ENCODE measurements at places on chromosomes 2 and 18.

GRCh38 chr18:52577795-52578194 is 237.8 kb downstream of the DCC start:
- DNase-seq, result no peak

GRCh38 chr2:127426501-127427354 is 8.5 kb downstream of the PROC start:
- no peak for DNase-seq

DNA sequence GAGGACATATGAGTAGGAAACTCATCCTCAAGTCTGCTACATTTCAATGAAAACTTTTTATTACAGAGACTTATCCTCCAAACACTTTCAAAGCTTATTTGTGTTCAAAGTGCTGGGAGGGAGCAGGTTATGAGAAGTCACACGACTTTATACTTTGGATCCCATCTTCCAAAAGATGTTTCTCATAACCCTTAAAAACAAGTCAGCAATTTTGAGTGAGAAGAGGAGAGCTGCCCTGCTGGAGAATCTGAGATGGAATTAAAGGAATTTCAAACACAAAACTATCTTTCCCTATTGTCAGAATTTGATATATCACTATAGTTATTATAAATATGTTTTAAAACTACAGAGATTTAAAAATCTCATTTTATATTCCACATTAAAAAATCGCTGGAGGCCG is 45.8 kb downstream of the ROCK2 start:
- DNase-seq, result no peak

DNA sequence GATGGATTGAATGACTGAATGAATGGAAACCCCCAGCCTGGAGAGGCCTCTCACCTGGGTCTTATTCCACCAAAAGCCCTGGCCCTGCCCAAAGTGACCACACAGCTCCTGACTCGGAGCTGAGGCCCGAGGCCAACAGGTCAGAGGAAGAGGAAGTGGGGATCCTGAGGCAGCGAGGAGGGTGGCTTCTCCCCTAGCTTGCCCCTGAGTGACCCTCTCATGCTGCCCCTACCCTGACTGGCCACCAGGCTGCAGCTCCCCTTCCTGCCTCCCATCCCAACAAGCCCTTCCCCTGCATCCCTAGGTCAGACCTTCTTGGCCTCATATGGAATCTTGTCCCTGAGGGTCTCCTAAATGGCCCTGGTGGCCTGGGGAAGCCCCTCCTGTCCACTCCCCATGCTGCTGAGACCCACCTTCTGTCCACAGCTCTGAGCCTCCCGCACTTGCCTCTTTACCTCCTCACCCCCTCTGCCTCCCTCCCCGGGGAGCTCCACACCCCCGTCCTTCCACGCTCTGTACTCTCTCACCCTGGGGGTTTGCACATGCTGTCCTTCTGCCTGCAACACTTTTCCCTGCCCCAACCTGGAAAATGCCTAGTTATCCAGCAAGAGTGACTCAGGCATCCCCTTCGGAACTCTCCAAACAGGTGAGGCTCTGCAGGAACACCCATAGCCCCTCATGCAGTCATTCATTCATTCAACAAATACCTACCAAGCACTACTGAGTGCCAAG is 134.8 kb upstream of the HDAC4 start:
- no peak for DNase-seq

- DNase-seq, result no peak
Measured at GRCh38 chr2:203786549-203787351, 80.3 kb downstream of the CD28 start.

- no peak for DNase-seq
Measured at GRCh38 chr2:136217996-136218395, 100.0 kb upstream of the CXCR4 start.

DNA sequence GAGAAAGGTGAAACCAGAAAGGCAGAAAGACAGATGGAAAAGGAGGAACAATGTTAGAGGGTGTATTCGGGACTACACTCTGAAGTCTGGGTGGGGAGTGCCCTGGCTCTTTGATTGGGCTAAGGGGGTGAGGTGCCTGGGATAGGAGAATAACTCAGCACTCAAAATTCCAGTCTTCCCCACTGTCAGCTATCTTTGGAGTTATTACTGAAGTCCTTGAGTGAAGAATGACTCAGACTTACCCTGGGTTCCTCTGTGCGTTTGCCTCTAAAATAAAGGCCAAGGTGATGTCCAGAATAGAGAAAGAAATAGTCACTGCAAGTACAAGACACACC is 151.8 kb upstream of the SERPINE2 start:
- DNase-seq, result no peak

GRCh38 chr2:118671701-118672454 is 175.6 kb downstream of the EN1 start:
- no peak for DNase-seq

DNA sequence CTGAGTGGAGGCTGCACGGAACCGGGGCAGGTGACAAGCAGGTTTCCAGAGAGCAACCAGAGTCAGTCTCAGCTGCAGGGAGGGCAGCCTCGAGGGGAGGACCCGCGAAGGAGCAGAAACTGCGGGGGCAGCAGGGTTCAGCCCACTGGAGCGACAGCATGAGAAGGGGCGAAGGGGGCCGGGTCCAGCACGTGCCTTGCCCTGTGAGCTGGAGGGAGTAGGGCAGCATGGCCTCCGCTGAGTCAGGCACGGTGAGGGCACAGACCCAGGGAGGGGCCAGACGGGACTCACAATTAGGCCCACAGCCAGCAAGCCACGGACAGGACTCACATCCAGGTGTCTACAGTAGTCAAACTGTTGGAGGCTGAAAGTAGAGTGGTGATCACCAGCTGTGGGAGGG is 22.7 kb upstream of the ATP9B start:
- DNase-seq, result no peak

DNA sequence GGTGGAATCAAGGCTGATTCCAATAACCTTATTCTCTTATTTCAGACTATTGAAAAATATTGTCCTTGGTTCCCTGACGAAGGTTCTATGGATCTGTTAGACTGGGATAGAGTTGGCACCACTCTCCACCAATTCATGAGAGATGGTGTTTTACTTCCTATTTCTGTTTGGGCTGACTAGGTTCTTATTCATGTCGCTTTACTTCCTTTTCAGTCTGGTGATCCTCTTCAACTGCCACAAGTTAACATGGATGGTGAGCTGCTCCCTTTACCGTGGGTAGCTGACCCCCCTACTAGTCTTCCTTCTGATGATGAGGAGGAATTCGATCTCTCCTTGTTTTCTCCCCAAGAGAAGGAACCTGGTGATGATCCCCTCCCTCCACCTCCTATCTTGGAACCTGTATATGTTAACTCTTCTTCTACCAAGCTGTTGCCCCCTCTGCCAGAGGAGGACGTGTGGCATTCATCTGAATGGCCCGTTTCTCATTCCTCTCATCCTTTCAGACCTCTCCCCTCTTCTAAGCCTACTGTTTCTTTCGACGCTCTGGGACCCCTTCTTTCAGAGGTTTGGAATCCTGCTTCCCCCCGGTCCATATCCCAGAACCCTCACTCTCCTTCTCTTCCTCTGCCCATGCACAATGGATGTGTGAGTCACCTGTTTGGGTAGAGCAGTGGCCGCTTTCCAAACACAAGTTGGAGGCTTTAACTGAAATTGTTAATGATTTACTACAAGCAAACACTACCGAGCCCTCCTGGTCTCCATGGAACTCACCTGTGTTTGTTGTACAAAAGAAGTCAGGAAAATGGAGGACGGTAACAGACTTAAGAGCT is 13.5 kb upstream of the CNOT11 start:
- no peak for DNase-seq

GRCh38 chr2:153476491-153476815 is 2.1 kb downstream of the RPRM start:
- DNase-seq, result no peak

- DNase-seq, result no peak
Measured at GRCh38 chr2:28052691-28053090, 162.2 kb downstream of the BABAM2 start.

DNA sequence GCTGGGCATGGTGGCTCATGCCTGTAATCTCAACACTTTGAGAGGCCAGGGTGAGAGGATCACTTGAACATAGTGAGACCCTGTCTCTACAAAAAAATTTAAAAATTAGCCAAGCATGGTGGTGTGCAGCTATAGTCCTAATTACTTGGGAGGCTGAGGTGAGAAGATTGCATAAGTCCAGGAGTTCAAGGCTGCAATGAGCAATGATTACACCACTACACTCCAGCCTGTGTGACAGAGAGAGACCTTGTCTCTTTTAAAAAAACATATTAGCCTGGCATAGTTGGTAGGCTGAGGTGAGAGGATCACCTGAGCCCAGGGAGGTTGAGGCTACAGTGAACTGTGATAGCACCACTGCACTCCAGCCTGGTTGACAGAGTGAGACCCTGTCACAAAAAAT is 13.7 kb downstream of the TRAPPC8 start:
- no peak for DNase-seq

- no peak for DNase-seq
Measured at GRCh38 chr18:73514449-73514848, 633.2 kb downstream of the FBXO15 start.

DNA sequence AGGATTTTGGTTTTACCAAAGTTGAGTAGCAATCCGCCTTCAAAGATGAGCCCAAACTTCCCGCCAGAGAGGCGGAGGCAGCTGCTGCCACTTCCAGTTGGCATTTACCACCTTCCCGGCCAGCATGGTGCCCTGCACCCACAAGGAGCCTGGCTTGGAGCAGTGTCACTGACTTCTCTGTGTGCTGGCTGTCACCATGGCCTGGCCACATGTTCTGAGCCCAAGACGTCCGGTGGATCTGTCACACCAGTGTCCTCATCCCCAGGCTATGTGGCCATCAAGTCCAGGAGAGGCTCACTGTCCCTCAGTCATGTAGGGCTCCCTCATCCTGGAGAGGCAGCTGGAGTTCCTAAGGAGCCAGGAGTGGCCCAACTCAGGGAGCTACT is 100.6 kb downstream of the ACKR3 start:
- no peak for DNase-seq
